Caco-2 (cell line): ENCODE measurements at places on chromosomes 6 and 20. TPM values are rescaled to one million over a fixed set of nuclear protein-coding genes. Genes with fewer than 3 reads are reported as not detected.

GRCh38 chr6:6635291-6635690 lies 46.8 kb downstream of the LY86 start:
- no peak for DNase-seq
- no peaks in the 10 kb centered on the region for H3K27me3 ChIP-seq
- H3K4me1 ChIP-seq = no peaks in the 10 kb centered on the region
- H3K27ac ChIP-seq = no peak overlapping the region
- no peak overlapping the region for H3K4me3 ChIP-seq
- no peaks in the 10 kb centered on the region for H3K36me3 ChIP-seq

- no peak overlapping the region for H3K4me3 ChIP-seq
- H3K36me3 ChIP-seq = no peaks in the 10 kb centered on the region
These were observed 11.5 kb downstream of the FGD2 start for GRCh38 chr6:37016995-37017394.

DNA sequence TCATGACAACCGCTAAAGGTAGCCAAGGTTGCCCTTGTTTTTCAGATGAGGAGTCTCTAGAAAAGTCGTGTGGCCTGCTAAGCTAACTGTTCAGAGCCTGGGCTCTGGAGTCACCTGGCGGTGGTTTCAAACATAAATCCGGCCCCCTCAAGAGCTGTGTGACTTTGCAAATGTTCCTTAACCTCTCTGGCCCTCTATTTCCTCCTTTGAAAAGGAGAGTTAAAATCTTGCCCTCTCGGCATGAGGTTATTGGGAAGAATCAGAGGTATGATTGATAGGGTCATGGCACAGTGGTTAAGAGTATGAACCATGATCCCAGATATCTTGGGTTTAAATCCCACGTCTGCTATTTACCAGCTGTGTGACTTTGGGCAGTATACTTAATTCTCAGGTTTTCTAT lies 5.6 kb upstream of the LBP start:
- no peak overlapping the region for H3K27ac ChIP-seq
- H3K36me3 ChIP-seq = no peaks in the 10 kb centered on the region
- H3K4me1 ChIP-seq = peaks cover 16% of the 10 kb centered on the region
- no peak for DNase-seq
- H3K27me3 ChIP-seq = no peaks in the 10 kb centered on the region

DNA sequence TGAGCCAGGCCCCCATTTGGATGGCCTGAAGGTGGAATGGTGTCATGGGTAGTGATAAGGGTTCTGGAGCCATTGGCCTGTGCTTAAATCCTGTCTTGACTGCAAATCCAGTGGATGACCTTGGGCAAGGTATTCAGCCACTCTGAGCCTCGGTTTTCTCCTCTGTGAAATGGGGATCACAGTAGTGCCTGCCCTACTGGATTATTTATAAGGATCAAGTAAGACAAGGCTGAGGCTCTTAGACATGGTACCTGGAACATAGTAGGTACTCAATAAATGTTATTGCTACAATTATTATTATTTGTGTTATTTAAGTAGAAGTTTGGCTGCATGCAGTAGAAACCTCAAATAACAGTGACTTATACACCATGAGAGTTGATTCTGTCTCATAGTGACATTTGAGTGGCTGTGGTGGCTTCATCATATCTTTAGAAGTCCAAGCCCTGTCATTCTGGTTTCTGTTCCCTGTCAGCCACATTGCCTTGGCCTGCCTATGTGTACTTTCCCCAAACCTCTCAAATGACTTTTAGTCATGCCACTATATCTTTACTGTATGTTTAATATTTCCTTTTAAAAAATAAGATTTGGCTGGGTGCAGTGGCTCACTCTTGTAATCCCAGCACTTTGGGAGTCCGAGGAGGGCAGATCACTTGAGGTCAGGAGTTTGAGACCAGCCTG lies 37.6 kb upstream of the CHMP4B start:
- no peak for DNase-seq
- peaks cover 8% of the 10 kb centered on the region for H3K4me1 ChIP-seq
- H3K27me3 ChIP-seq = no peaks in the 10 kb centered on the region
- H3K36me3 ChIP-seq = no peaks in the 10 kb centered on the region
- no peak overlapping the region for H3K4me3 ChIP-seq

DNA sequence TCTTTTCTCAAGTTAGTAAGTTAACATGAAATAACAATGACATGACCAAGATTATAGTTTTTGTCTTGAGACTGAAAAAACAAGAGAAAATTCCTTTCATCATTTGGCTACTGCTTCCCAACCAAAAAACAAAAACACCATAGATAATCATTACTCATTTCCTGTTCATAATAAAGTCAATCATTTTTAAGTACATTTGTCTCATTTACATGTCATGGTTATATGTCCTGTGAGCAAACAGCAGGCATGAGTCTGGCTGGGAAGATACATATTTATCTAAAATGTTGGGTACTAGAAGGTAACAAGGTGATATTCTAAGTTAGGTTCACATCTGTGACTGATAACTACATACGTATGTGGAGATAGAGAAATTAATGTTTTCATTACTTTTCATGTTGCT lies 180.5 kb downstream of the ISM1 start:
- no peaks in the 10 kb centered on the region for H3K27me3 ChIP-seq
- no peak overlapping the region for H3K4me3 ChIP-seq
- no peaks in the 10 kb centered on the region for H3K4me1 ChIP-seq
- DNase-seq = no peak

GRCh38 chr6:170127151-170127550 lies 163.7 kb downstream of the DLL1 start:
- no peak overlapping the region for H3K4me3 ChIP-seq
- H3K27ac ChIP-seq = no peak overlapping the region
- no peaks in the 10 kb centered on the region for H3K36me3 ChIP-seq

GRCh38 chr6:3737149-3737830 lies 14.2 kb downstream of the PXDC1 start:
- H3K4me3 ChIP-seq = no peak overlapping the region
- no peak for DNase-seq
- H3K27me3 ChIP-seq = no peaks in the 10 kb centered on the region
- peaks cover 10% of the 10 kb centered on the region for H3K4me1 ChIP-seq

GRCh38 chr6:7691675-7692452 lies 34.0 kb upstream of the BMP6 start:
- H3K27ac ChIP-seq = peak overlapping the region; percentile 65
- H3K27me3 ChIP-seq = no peaks in the 10 kb centered on the region
- peak overlapping the region; percentile 29 for H3K4me3 ChIP-seq
- DNase-seq = peak; percentile 78
- peaks cover 21% of the 10 kb centered on the region for H3K4me1 ChIP-seq

GRCh38 chr6:4313044-4313686 lies 177.8 kb upstream of the ECI2 start:
- no peak for DNase-seq
- H3K36me3 ChIP-seq = no peaks in the 10 kb centered on the region
- no peak overlapping the region for H3K4me3 ChIP-seq
- H3K4me1 ChIP-seq = no peaks in the 10 kb centered on the region

DNA sequence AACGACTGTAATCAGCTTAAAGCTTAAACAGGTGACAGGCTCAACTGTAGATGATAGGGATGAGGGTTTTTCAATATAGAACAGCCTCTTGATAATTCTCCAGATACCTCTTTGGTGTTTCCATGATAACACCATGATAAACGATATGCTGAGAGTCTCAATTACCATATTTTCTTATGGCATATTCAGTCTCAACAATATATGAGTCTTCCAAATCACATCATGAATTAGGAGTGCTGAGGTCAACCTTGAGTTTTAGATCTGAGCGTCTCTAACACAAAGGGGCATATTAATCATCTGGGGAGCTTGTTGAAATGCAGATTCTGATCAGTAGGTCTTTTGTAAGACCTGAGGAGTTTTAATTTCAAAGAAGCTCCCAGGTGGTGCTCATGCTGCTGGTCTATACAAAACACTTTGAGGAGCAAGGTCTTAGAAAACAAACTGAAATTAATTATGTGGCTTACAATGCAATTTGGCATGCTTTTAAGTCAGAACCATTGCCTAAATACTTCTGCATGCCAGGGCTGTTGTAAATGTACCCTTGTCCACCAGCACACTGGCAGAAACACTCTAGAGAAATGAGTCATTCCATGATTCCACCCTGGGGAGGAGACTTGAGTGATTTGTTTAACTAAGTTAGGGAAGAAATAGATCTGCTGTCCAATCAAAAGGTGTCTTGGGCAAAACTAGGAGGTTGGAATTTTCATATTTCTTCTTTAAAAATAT lies 49.6 kb downstream of the PTCHD4 start:
- H3K4me1 ChIP-seq = no peaks in the 10 kb centered on the region
- no peaks in the 10 kb centered on the region for H3K27me3 ChIP-seq
- no peak overlapping the region for H3K27ac ChIP-seq
- no peaks in the 10 kb centered on the region for H3K36me3 ChIP-seq
- DNase-seq = no peak

The ME1 gene
- total RNA-seq = 121 and 131 TPM in 2 replicates

DNA sequence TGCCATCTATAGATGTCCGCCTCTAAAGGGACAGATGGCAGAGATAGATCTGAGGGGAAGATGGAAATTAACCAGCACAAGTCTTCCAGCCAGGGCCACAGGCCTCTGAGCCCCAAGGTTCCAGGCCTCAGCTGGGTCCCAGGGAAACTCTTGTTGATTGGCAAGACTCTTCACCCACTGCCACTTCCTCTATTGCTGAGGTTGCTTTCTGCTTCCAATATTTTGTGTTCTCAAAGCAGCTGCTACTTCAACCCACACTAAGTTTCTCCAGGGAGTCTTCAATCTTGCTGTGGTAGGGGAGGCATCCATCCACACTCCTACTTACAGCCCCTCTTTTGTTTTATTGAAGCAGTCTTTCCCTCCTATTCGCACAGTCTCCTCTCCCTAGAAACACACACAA lies 36.4 kb upstream of the SASH1 start:
- H3K4me1 ChIP-seq = peaks cover 27% of the 10 kb centered on the region
- peak overlapping the region; percentile 86 for H3K27ac ChIP-seq
- H3K36me3 ChIP-seq = no peaks in the 10 kb centered on the region
- H3K4me3 ChIP-seq = no peak overlapping the region
- DNase-seq = no peak

- H3K4me1 ChIP-seq = no peaks in the 10 kb centered on the region
- no peaks in the 10 kb centered on the region for H3K27me3 ChIP-seq
- H3K36me3 ChIP-seq = no peaks in the 10 kb centered on the region
- no peak overlapping the region for H3K27ac ChIP-seq
These were observed 321.3 kb upstream of the SPTLC3 start for GRCh38 chr20:12687476-12687875.

The UNC5CL gene
- 4.5 and 5.5 TPM in 2 replicates for total RNA-seq

DNA sequence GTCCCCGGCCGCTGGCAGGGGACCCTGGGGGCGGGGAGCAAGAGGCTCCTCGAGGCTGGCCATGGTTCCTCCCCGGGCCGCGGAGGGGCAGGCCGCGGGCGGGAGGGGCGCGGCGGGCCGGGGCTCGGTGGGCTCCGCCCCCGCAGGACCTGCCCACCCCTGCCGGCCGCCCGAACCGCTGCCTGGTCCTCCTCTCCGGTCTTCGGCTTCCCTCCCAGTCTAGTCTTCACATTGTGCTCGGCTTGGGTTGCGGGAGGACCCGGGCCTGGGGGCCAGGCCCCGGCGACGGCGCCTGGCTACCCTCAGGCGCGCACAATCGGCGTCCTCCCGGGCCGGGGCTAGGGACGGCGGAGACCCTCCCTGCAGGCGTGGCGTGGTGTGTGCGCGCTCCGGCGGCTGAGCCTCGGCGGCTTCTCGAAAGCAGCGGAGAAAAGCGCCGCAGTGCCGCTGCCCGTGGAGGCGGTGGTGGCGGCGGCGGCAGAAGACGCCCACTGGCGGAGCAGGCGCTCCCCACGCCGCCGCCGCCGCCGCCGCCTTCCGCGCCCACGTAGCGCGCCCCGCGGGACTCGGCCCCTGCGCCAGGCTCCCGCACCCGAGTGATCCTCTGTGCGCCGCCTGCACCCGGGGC lies at the start of gene PDE10A:
Gene PDE10A (minus strand): TSS at position 493 of the 628 bp plus-strand sequence. CDS start 430 bp downstream, at position 63.
- no peak within 1 kb of the TSS for H3K27ac ChIP-seq
- peak within 1 kb of the TSS; percentile 47 for H3K4me3 ChIP-seq
- peak; percentile 53 for DNase-seq

DNA sequence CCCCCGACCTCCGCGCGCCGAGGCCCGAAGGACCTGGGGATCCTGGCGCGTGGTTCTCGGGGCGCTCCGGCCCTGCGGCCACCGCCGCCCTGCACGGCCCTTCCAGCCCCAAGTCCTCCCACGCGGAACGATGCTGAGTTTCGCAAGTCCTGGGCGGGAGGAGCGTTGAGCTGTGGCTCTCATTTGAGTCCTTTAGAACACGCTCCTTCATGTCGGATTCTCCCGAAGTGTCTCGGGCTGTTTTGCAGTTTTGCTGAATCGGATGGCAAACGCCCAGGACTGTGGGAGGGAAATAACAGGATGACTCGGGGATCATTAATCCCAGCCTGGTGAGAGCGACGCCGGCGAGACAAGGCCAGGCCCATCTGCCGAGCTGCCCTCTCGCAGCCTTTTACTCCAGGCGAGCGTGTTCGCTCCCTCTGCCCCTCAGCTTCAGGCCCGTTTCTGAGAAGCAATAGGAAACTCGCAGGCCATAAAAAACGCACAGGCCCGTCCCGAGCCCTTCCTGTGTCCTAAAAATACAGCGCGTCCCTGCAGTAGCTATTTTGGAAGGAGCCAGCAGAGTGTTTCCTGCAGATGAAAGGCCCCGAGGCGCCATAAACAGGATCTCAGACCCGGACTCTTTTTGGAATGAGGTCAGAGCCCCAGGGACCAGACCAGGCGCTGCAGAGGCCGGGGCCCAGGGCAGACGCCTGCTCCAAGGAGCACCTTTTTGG lies 153.5 kb downstream of the DLL1 start:
- H3K27ac ChIP-seq = no peak overlapping the region
- no peak overlapping the region for H3K4me3 ChIP-seq
- DNase-seq = no peak
- peaks cover 7% of the 10 kb centered on the region for H3K4me1 ChIP-seq

GRCh38 chr6:55266896-55267295 lies 60.4 kb upstream of the GFRAL start:
- no peak overlapping the region for H3K27ac ChIP-seq
- no peaks in the 10 kb centered on the region for H3K36me3 ChIP-seq
- no peaks in the 10 kb centered on the region for H3K4me1 ChIP-seq

DNA sequence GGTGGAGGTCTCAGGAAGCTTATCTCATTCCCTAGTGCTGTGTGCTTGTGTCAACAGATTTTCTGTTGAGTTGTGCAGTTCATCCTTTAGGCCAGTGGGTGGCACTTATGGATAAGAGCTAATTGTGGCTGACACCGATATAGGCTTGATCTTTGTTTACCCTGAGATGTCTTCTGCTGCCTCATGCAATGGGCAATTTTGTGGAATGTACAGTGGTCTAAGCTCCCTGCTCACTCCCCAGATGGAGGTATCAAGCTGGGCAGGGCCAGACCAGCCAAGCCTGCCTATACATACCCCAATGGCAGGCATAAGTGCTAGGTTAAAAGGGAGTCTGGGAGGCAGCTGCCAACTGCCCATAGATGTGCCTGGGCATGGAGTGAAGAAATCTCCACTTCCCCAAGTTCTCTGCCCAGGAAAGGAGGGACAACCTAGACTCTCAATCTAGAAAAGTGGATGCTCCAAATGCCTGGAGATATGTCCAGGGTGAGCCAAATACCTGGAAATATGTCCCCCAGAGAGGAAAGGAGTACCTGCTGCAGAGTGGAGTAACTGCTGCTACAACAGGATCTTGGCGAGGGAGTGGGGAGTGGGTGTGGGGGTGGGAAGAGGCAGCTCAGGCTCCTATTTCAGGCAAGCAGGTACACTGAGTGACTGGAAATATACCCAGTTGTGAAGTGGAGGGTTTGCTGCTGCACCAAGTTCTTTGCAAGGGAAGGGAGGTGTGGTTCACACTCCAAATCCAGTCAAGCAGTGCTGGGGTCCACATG lies 53.2 kb upstream of the ARG1 start:
- no peak overlapping the region for H3K4me3 ChIP-seq
- no peaks in the 10 kb centered on the region for H3K4me1 ChIP-seq
- DNase-seq = peak; percentile 47
- H3K27ac ChIP-seq = no peak overlapping the region
- no peaks in the 10 kb centered on the region for H3K36me3 ChIP-seq
